Activated CD4-positive, alpha-beta T cell treated with anti-CD3 and anti-CD28 coated beads for 36 hours (primary cell): ENCODE measurements at places on chromosomes 1 and 21.

GRCh38 chr1:23505851-23506250 lies 21.9 kb upstream of the ASAP3 start:
- no peak for DNase-seq
- no peaks in the 10 kb centered on the region for H3K27me3 ChIP-seq
- no peak overlapping the region for H3K4me3 ChIP-seq
- no peak overlapping the region for H3K27ac ChIP-seq
- no peaks in the 10 kb centered on the region for H3K4me1 ChIP-seq

- no peak for DNase-seq
- no peaks in the 10 kb centered on the region for H3K4me1 ChIP-seq
- H3K36me3 ChIP-seq = no peaks in the 10 kb centered on the region
Observed at GRCh38 chr1:68625624-68626023, 128.7 kb upstream of the DEPDC1 start.

GRCh38 chr1:42797414-42797813 lies 12.6 kb downstream of the TMEM269 start:
- no peaks in the 10 kb centered on the region for H3K27me3 ChIP-seq
- H3K4me3 ChIP-seq = no peak overlapping the region
- H3K36me3 ChIP-seq = no peaks in the 10 kb centered on the region
- H3K4me1 ChIP-seq = no peaks in the 10 kb centered on the region

GRCh38 chr1:35576061-35576765 lies 3.1 kb downstream of the TFAP2E start:
- peaks cover 14% of the 10 kb centered on the region for H3K27me3 ChIP-seq
- peak overlapping the region; percentile 24 for H3K4me3 ChIP-seq
- peaks cover 20% of the 10 kb centered on the region for H3K4me1 ChIP-seq
- peak overlapping the region; percentile 15 for H3K27ac ChIP-seq

DNA sequence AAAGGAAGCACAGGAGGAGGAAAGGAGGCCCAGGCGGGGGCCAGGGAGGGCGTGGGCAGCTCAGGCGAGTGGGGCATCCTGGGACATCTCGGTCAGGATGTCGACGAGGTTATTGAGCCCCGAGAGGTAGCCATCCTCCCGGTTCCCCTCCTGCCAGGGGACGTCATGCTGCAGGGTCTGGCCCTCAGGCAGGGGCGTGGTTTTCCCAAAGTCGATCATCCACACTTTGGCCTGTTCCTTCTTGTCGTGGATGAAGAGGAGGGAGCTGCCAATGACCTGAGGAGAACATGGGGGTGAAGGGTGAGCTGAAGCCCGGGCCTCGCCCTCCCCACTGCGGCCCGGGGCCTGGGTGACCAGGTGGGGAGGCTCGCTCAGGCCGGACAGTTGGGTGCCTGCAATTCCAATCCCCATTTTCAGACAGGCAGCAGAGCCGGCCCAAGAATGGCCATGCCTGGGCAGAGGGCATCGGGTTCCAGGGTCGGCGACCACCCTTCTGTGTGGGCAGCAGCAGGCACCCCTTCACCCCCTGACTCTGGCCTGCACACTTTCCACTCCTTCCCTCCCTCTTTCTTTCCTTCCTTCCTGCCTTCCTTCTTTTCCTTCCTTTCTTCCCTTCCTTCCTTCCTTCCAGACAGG lies 86.2 kb downstream of the STUM start:
- H3K4me1 ChIP-seq = peaks cover 49% of the 10 kb centered on the region
- H3K27me3 ChIP-seq = no peaks in the 10 kb centered on the region
- peaks cover 35% of the 10 kb centered on the region for H3K36me3 ChIP-seq
- H3K27ac ChIP-seq = peak overlapping the region; percentile 92
- peak; percentile 7 for DNase-seq

DNA sequence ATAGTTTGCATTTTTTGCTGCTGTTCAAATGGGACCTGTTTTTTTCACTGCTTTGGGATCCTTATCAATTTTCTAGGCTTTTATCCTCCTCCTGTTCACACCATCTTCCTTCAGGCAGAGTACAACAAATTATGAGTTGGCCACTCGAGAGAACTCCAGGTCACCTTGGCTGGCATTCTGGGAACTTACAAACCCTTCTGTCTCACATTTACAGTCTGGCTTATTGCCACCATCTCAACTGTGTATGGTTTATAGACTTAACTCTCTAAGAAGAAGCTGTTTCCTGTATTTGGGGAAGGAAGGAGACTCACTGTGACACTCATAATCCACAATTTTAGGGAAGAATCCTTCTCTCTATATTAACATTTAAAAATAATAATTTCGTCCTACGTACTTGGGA lies 5.4 kb upstream of the ZNF691 start:
- DNase-seq = no peak
- peaks cover 6% of the 10 kb centered on the region for H3K4me1 ChIP-seq
- no peaks in the 10 kb centered on the region for H3K27me3 ChIP-seq
- H3K4me3 ChIP-seq = no peak overlapping the region
- no peak overlapping the region for H3K27ac ChIP-seq
- H3K36me3 ChIP-seq = peaks cover 5% of the 10 kb centered on the region

DNA sequence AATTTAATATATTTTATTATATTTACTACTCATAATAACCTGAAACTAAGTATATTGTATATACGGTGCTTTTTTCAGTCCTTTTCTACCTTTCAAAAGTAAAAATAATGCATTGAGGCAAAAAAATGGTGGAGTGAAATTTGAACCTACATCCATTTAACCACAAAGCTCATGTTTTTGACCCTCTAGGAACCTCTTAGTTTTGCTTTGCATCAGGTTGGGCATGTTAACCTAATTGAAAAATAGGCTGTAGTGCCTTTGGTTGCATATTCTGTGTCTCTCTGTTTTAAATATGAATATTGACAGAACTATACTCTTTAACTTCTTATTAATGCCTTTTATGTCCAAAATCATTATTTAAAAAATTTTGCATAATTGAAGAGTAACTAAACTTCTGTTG lies 3.8 kb downstream of the SGIP1 start:
- no peak overlapping the region for H3K27ac ChIP-seq
- H3K36me3 ChIP-seq = no peaks in the 10 kb centered on the region
- H3K4me3 ChIP-seq = no peak overlapping the region
- peaks cover 10% of the 10 kb centered on the region for H3K4me1 ChIP-seq
- peaks cover 24% of the 10 kb centered on the region for H3K27me3 ChIP-seq

GRCh38 chr1:164637461-164638375 lies 78.7 kb downstream of the PBX1 start:
- no peaks in the 10 kb centered on the region for H3K27me3 ChIP-seq
- no peaks in the 10 kb centered on the region for H3K4me1 ChIP-seq
- no peak overlapping the region for H3K27ac ChIP-seq
- no peak for DNase-seq
- H3K4me3 ChIP-seq = no peak overlapping the region

- peak; percentile 39 for DNase-seq
- H3K36me3 ChIP-seq = peaks cover 37% of the 10 kb centered on the region
- peak overlapping the region; percentile 75 for H3K27ac ChIP-seq
- peak overlapping the region; percentile 11 for H3K4me3 ChIP-seq
- peaks cover 29% of the 10 kb centered on the region for H3K4me1 ChIP-seq
- no peaks in the 10 kb centered on the region for H3K27me3 ChIP-seq
Observed at GRCh38 chr1:156177919-156178654, 15.8 kb upstream of the SLC25A44 start.

GRCh38 chr1:28517649-28517999 lies 11.8 kb downstream of the RCC1 start:
- peak overlapping the region; percentile 77 for H3K4me3 ChIP-seq
- H3K36me3 ChIP-seq = peaks cover 38% of the 10 kb centered on the region
- H3K27me3 ChIP-seq = no peaks in the 10 kb centered on the region
- DNase-seq = peak; percentile 31
- H3K4me1 ChIP-seq = peaks cover 35% of the 10 kb centered on the region

GRCh38 chr1:67135354-67135753 lies 584 bp upstream of the C1orf141 start:
- no peaks in the 10 kb centered on the region for H3K36me3 ChIP-seq
- no peak overlapping the region for H3K27ac ChIP-seq
- no peak overlapping the region for H3K4me3 ChIP-seq
- H3K27me3 ChIP-seq = no peaks in the 10 kb centered on the region
- peaks cover 11% of the 10 kb centered on the region for H3K4me1 ChIP-seq

DNA sequence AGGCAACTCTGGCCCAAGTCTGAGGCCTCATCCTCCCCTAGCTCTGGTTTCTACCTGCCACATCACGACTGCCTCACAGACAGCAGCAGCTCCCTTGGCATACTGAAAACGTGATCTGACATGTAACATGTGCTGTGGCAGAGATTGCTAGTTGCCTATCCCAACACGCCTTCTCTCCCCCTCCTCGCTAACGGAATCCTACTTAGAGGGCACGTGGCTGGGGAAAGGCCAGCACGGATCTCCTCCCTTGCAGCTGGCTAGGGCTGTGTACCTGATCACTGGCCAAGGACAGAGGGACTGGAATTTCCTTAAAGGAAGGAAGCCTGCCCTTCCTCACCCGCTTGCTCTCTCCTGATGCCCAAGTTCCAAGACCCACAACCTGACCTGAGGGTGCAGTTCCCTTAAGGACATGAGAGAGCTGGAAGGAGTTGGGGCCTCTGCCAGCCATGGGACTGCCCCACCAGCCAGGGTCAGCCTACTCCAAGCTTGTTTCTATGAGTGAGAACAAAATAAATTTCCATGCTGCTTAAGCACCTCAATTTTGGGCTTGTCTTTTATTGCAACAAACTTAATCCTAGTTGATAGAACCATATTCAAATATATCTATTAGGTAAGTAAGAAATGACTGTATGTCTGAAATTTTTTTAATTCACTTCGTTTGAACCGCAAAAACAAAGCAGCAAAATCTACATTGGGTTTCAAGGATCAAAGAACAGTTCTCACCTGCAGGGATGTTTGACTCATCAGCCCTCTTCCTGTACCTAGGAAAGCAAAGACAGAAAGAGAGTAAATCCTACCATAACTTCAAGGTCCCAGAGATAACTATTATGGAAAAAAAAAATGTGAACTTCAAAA lies 7.2 kb downstream of the SETD4 start:
- peaks cover 22% of the 10 kb centered on the region for H3K4me1 ChIP-seq
- peak overlapping the region; percentile 58 for H3K27ac ChIP-seq
- H3K4me3 ChIP-seq = no peak overlapping the region
- peaks cover 67% of the 10 kb centered on the region for H3K36me3 ChIP-seq
- no peak for DNase-seq
- no peaks in the 10 kb centered on the region for H3K27me3 ChIP-seq

- no peak for DNase-seq
- peaks cover 13% of the 10 kb centered on the region for H3K4me1 ChIP-seq
- no peaks in the 10 kb centered on the region for H3K27me3 ChIP-seq
- no peak overlapping the region for H3K27ac ChIP-seq
- no peak overlapping the region for H3K4me3 ChIP-seq
Observed at GRCh38 chr1:32376199-32376598, 13.9 kb downstream of the TSSK3 start.

GRCh38 chr1:8863794-8864233 lies 14.7 kb downstream of the ENO1 start:
- H3K4me3 ChIP-seq = no peak overlapping the region
- H3K27ac ChIP-seq = no peak overlapping the region
- H3K27me3 ChIP-seq = no peaks in the 10 kb centered on the region
- H3K4me1 ChIP-seq = peaks cover 44% of the 10 kb centered on the region
- no peak for DNase-seq
- peaks cover 88% of the 10 kb centered on the region for H3K36me3 ChIP-seq

- H3K4me1 ChIP-seq = peaks cover 9% of the 10 kb centered on the region
- H3K36me3 ChIP-seq = no peaks in the 10 kb centered on the region
- no peak overlapping the region for H3K4me3 ChIP-seq
- no peak overlapping the region for H3K27ac ChIP-seq
- DNase-seq = no peak
Observed at GRCh38 chr21:33122507-33122906, 52.6 kb downstream of the OLIG1 start.

DNA sequence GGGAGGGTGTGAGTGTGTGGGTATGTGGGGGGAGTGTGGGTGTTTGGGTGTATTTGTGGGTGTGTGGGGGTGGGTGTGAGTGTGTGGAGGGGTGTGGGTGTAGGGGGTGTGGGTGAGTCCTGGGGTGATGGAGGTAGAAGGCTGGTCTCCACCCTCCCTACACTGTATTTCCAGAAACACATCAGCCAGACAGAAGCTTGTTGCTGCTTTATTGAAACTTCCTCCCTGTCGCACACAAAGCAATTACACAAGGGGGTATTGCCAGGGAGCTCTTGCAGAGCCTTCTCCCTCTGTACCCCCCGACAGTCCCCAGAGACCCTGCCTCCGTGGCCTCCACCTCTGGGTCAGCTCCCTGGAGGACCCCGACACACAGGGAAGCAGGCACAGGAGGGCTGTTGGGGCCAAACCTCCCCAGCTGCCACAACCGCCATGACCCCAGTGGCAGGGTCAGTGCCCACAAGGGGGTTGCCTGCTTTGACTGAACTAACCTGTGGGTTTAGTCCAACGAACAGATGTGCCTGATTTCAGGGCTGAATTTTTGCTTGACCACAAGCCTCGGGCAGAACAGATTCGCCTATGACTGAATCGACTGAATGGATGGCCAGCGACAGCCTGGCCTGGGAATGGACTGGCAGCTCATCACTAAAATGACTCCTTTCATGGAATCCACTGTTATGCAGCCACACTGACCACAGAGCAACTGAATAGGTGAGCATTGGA lies 9.1 kb upstream of the MATN1 start:
- H3K27ac ChIP-seq = peak overlapping the region; percentile 60
- H3K27me3 ChIP-seq = no peaks in the 10 kb centered on the region
- peaks cover 42% of the 10 kb centered on the region for H3K36me3 ChIP-seq
- peaks cover 11% of the 10 kb centered on the region for H3K4me1 ChIP-seq

GRCh38 chr1:36253161-36253862 lies 29.1 kb downstream of the THRAP3 start:
- no peak for DNase-seq
- peaks cover 26% of the 10 kb centered on the region for H3K36me3 ChIP-seq
- H3K4me1 ChIP-seq = peaks cover 65% of the 10 kb centered on the region
- H3K27me3 ChIP-seq = no peaks in the 10 kb centered on the region

- H3K27ac ChIP-seq = no peak overlapping the region
- DNase-seq = no peak
- no peak overlapping the region for H3K4me3 ChIP-seq
- H3K36me3 ChIP-seq = no peaks in the 10 kb centered on the region
- peaks cover 7% of the 10 kb centered on the region for H3K27me3 ChIP-seq
- no peaks in the 10 kb centered on the region for H3K4me1 ChIP-seq
Observed at GRCh38 chr1:240797050-240797449, 185.1 kb upstream of the GREM2 start.

- DNase-seq = no peak
- H3K4me1 ChIP-seq = peaks cover 13% of the 10 kb centered on the region
- H3K27ac ChIP-seq = no peak overlapping the region
- no peak overlapping the region for H3K4me3 ChIP-seq
Observed at GRCh38 chr1:107479865-107480350, 339.1 kb downstream of the NTNG1 start.

GRCh38 chr1:14759843-14760242 lies 161.4 kb downstream of the KAZN start:
- DNase-seq = no peak
- H3K4me3 ChIP-seq = no peak overlapping the region
- H3K27me3 ChIP-seq = peaks cover 8% of the 10 kb centered on the region
- H3K27ac ChIP-seq = no peak overlapping the region
- H3K4me1 ChIP-seq = no peaks in the 10 kb centered on the region

DNA sequence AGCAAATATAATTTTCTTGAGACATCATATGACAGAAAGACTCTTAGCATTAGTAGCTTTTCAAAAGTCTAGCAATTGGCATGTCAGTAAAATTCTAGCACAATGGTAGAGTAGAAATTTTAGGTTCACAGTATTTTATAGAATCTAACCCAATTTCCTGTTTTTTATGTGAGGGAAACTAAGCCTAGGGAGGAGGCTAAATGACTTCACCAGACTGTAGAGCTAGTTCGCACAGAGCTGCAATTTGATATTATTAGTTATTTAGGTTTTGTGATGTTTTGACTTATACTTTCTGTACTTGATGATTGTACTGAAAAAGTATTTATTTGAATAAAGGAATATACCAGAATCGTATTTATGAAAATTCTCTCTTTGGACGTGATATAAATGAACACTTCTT lies 68.5 kb downstream of the CACHD1 start:
- no peaks in the 10 kb centered on the region for H3K36me3 ChIP-seq
- H3K27ac ChIP-seq = no peak overlapping the region

- peaks cover 6% of the 10 kb centered on the region for H3K4me1 ChIP-seq
- H3K27me3 ChIP-seq = no peaks in the 10 kb centered on the region
- no peak overlapping the region for H3K4me3 ChIP-seq
- H3K27ac ChIP-seq = no peak overlapping the region
- no peak for DNase-seq
- no peaks in the 10 kb centered on the region for H3K36me3 ChIP-seq
Observed at GRCh38 chr1:78171736-78172590, 126.2 kb downstream of the GIPC2 start.
